A549 treated with GW870086 at 1 μM for 4 hours (cell line): ENCODE measurements at places on chromosomes 1 and 21. TPM values are rescaled to one million over a fixed set of nuclear protein-coding genes. Genes with fewer than 3 reads are reported as not detected.

Gene KMO
- 0.58 to 1.4 TPM (median 0.90 TPM) in 5 replicates for total RNA-seq

Gene CFAP141
- total RNA-seq, result not detected in 5 replicates

Gene PPM1J
- total RNA-seq, result 0.89 to 1.6 TPM (median 0.99 TPM) in 5 replicates

Gene HSD3B1
- total RNA-seq, result not detected in 5 replicates

Gene LEMD1
- not detected in 5 replicates for total RNA-seq

Gene MAP10
- total RNA-seq, result 0.47 to 1.2 TPM (median 0.99 TPM) in 5 replicates

Gene RIMS3
- 1.0 to 1.7 TPM (median 1.2 TPM) in 5 replicates for total RNA-seq

Gene AJAP1
- not detected in 5 replicates for total RNA-seq

Gene SPRR2E
- total RNA-seq, result not detected in 5 replicates

Gene ALX3
- not detected in 5 replicates for total RNA-seq

Gene AHCYL1
- total RNA-seq, result 40.9 to 55.3 TPM (median 51.2 TPM) in 5 replicates

Gene RPF1
- 29.0 to 34.1 TPM (median 33.6 TPM) in 5 replicates for total RNA-seq

Gene NRAS
- total RNA-seq, result 22.3 to 33.8 TPM (median 31.0 TPM) in 5 replicates

Gene HJV
- total RNA-seq, result not detected in 5 replicates

Gene YTHDF2
- total RNA-seq, result 54.7 to 56.9 TPM (median 55.5 TPM) in 5 replicates

Gene FBXO44
- total RNA-seq, result 12.8 to 16.8 TPM (median 15.9 TPM) in 5 replicates

Gene RHBDL2
- total RNA-seq, result 1.8 to 2.3 TPM (median 1.9 TPM) in 5 replicates

Gene CHIA
- not detected in 5 replicates for total RNA-seq

Gene OR2L5
- not detected in 5 replicates for total RNA-seq

Gene IFNLR1
- total RNA-seq, result 0.99 to 1.6 TPM (median 1.2 TPM) in 5 replicates

Gene PARK7
- total RNA-seq, result 340 to 393 TPM (median 344 TPM) in 5 replicates

Gene C8B
- not detected in 5 replicates for total RNA-seq

Gene GUCA2B
- total RNA-seq, result not detected in 5 replicates

Gene S100A16
- 527 to 623 TPM (median 604 TPM) in 5 replicates for total RNA-seq

Gene C1orf115
- 4.5 to 6.4 TPM (median 5.8 TPM) in 5 replicates for total RNA-seq

Gene LINGO4
- total RNA-seq, result not detected in 5 replicates

Gene CFAP107
- not detected in 5 replicates for total RNA-seq

Gene FOXD3
- total RNA-seq, result 0.34 to 0.96 TPM (median 0.72 TPM) in 5 replicates

Gene TSPEAR
- total RNA-seq, result not detected in 5 replicates

Gene KRTAP12-2
- not detected in 5 replicates for total RNA-seq

Gene DLGAP3
- total RNA-seq, result 0.17 to 0.27 TPM (median 0.22 TPM) in 5 replicates

Gene LCE3D
- total RNA-seq, result 1.6 to 2.7 TPM (median 2.4 TPM) in 5 replicates

Gene FCRL5
- not detected in 5 replicates for total RNA-seq

Gene NMNAT1
- 1.9 to 2.6 TPM (median 2.2 TPM) in 5 replicates for total RNA-seq

Gene CR2
- 0.03 to 0.05 TPM in 2 of 5 replicates, not detected in the others for total RNA-seq

Gene FAM151A
- 0.07 to 0.18 TPM (median 0.13 TPM) in 4 of 5 replicates, not detected in the other for total RNA-seq

Gene KCNJ6
- total RNA-seq, result 2.8 to 4.0 TPM (median 3.8 TPM) in 5 replicates

Gene ADAMTSL4
- 3.1 to 7.2 TPM (median 5.2 TPM) in 5 replicates for total RNA-seq

Gene RBP7
- 6.2 to 7.8 TPM (median 6.9 TPM) in 5 replicates for total RNA-seq

Gene HES3
- total RNA-seq, result not detected in 5 replicates

Gene ADCY10
- 0.12 to 0.22 TPM in 2 of 5 replicates, not detected in the others for total RNA-seq

Gene PALMD
- total RNA-seq, result 0.33 to 0.46 TPM (median 0.42 TPM) in 5 replicates

Gene PADI2
- total RNA-seq, result 0.87 to 1.5 TPM (median 1.00 TPM) in 5 replicates

Gene SHISA4
- 12.1 to 18.3 TPM (median 16.2 TPM) in 5 replicates for total RNA-seq

Gene MEGF6
- total RNA-seq, result 6.1 to 10.7 TPM (median 9.3 TPM) in 5 replicates

Gene RAB25
- total RNA-seq, result not detected in 5 replicates

Gene SLX9
- total RNA-seq, result 41.8 to 62.3 TPM (median 55.7 TPM) in 5 replicates

Gene GPR3
- total RNA-seq, result 0.85 to 2.1 TPM (median 1.9 TPM) in 5 replicates

Gene AIM2
- not detected in 5 replicates for total RNA-seq

Gene CFHR4
- not detected in 5 replicates for total RNA-seq

Gene HSF2BP
- total RNA-seq, result 0.79 to 1.9 TPM (median 1.7 TPM) in 5 replicates

Gene FCRL2
- total RNA-seq, result not detected in 5 replicates

Gene FUCA1
- 9.5 to 11.2 TPM (median 10.1 TPM) in 5 replicates for total RNA-seq

Gene CRNN
- not detected in 5 replicates for total RNA-seq
